ENCODE measurements at places on chromosomes 11 and 22. TPM values are rescaled to one million over a fixed set of nuclear protein-coding genes. Genes with fewer than 3 reads are reported as not detected.

GRCh38 chr11:61069427-61069826 lies 32.9 kb upstream of the CD5 start:
- peak; percentile 23 for DNase-seq

GRCh38 chr11:9396310-9396709 lies 11.9 kb downstream of the IPO7 start:
- DNase-seq: no peak

The HEPN1 gene
- total RNA-seq: not detected

DNA sequence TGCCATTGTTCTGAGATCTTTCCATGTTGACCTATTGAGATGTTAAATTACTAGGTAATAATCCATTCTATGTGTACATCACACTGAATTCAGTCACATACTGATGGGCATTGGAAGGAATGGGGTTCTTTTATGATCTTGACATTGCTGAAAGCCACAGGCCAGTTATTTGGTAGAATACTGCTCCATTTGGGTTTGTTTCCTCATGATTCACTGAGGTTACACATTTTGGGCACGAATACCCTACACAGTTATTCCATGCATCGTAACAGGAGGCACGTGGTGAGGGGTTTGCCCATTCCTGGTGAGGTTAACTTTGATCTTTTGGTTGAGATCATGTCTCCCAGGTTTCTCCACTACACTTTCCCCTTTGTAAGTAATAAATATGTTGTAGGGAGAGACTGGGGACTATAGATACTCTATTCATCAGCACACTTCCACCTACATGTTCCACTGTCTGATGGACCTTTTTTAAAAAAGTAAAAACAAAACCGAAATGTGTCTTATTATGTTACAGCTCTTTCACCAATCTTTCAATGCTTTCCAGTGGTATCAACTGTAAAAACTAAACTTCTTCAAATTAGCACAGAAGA lies 12.0 kb upstream of the FOLR1 start:
- no peak for DNase-seq

The SYCE3 gene
- total RNA-seq: not detected
